Stimulated activated CD4-positive, alpha-beta T cell treated with anti-CD3 and anti-CD28 coated beads, Interleukin-4, amount 100 ng/mL, for 4 hours (primary cell): ENCODE measurements at places on chromosomes 2 and 18.

DNA sequence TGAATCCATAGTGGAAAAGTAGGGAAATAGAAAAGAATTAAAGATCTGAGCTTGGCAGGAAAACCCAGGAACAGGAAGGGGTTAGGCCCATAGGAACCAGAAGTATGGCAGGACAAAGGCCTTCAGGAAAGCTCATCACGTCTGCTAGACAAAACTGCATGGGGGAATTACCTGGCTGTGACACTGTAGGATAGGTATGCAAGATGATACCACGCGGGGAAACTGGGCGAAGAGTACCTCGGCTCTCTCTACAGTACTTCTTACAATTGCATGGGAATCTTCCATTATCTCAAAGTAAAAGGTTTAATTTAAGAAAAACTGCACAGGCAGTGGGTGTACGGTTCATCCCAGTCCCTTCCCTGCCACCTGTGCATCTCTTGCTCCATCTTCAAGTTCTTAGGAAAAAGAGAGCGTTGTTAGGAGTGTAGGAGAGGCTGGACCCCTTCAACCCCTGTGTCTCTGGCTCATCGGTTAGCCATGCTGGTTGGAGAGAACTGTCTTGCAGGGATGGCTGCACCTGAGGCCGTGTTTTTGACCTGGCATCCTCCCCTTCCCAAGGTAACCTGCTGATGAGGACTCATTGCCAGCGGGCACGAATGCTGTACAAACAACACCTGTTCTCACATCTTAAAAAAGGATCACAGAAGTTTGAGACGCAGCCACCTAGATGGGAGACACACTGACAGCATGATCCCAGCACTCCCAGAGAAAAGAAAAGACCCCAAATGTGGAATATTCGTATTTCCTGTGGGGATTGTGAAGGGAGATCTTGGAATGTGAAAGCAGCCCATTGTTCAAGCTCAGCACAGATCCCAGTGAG is 120.5 kb upstream of the COPS8 start:
- DNase-seq = no peak

DNA sequence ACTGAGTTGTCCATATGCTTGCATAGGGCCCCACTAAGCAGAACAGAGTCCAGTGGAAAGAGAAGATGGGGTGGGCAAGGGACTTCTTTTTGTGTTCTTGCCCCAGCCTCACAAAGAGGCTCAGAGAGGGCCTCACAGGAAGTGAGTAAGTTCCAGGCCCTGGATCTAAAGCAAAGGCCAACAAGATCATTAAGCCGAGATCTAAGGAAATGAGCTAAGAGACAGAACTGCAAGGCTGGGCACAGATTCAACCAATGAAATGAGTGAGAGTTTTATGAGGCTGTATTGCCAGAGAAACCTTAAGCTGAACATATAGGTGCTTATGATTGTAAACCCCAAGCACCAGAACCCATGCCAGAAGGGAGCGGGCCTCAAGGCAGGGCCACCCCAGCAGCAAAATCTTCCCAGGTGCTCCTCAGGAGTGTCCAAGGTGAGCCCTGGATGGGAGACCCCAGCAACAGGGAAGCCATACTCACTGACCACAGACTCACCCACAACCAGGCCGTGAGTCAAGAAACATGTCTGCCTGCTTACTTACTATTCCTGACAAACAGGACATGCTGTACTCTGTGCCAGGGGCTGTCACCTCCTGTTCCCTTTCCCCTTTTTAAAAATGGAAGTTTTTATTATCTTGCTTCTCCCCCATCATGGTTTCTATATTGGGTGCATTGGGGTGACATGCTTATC is 40.2 kb downstream of the SLC14A1 start:
- no peak for DNase-seq

GRCh38 chr2:14967729-14968128 is 335.2 kb downstream of the LRATD1 start:
- no peak for DNase-seq

DNA sequence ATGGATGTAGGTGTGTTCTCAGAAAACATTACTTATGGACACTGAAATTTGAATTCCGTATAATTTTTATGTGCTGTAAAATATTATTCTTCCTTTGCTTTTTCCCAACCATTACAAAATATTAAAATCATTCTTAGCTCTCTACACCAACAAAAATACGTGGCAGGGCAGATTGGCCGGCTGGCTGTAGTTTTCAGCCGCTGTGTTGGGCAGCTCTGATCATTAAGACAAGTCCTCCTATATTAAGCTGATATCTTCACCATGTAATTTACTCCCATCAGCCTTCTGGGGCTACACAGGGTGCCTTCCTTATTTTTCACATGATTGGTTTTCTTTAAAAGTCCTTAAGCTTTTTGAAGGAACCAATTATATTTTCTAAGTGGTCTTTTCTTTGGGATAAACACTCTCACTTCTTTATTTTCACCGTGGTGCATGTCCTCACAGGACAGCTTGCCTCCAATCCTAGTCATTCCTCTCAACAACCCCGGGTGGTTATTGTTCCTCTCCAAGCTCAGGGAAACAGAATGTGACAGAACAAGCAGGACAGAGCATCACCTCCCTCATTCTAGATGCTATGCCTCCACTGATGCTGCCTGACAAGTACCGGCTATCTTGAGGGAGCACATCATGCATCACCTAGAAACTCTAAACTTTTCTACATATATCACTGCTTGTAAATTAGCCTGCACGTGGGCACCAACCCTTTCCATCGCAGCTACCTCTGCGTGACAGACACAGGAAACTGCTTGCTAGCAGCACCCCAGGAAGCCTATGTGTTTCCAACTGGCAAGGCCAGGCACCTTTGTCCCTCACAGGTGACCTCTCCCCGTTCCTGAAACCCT is 362.3 kb downstream of the MYCN start:
- no peak for DNase-seq
